ENCODE measurements at places on chromosomes 5 and 9.
A peak's percentile ranks its signal among the peaks of the same experiment; 100 is the strongest.

GRCh38 chr9:4152101-4152600 lies 147.7 kb downstream of the GLIS3 start:
- no peak for DNase-seq

GRCh38 chr9:131885144-131885609 lies 145.3 kb upstream of the RAPGEF1 start:
- DNase-seq, result peak; percentile 58

DNA sequence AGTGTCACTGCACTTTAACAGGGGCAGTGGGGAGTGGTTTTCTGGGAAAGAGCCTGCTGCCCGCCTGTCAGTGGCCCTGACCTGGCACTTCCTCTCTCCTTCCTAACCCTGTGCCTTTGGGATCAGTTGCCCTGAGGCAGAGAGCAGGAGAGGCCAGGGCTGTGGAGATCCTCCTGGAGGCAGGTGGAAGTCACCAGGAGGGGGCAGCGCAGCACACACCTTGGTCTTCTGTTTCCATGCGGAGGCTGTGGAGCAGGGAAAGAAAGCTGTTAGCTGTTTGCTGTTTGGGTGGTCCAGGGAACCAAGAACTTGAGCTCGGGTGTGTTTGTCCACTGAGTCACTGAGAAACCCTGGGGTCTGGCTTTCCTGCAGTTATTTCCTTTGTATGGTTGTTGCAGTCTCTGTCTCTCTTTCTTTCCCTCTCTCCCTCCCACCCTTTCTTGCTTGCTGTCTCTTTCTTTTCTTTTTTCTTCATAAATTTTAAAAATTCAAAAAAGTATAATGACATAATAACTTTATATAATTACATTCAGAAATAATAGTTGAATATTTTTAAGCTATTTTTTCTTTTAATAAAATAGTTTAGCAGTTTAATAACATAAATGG lies 28.1 kb downstream of the NTRK2 start:
- peak; percentile 77 for DNase-seq

- no peak for DNase-seq
Measured at GRCh38 chr5:10902145-10902544, 141.1 kb upstream of the DAP start.

- DNase-seq, result no peak
Measured at GRCh38 chr9:88363661-88364060, 24.6 kb upstream of the SPIN1 start.

GRCh38 chr5:107501965-107502675 lies 168.6 kb downstream of the EFNA5 start:
- DNase-seq, result peak; percentile 58

DNA sequence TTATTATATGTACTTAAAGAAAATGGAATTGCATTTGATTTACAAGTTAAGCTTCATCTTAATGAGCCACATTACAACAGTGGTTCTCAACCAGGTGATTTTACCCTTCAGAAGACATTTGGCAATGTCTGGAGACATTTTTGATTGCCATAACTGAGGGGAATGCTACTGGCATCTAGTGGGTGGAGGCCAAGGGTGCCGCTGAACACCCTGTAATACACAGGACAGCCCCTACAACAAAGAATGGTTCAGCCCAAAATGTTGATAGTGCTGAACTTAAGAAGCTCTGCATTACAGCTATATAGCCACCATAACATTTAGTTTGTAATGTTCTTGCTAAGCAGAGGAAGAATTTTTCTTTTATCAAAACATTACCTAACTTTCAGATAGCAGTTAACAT lies 103.1 kb downstream of the PAM start:
- DNase-seq, result no peak

- peak; percentile 8 for DNase-seq
Measured at GRCh38 chr9:73269430-73270101, 117.9 kb downstream of the ANXA1 start.

GRCh38 chr9:114307899-114308267 lies 15.0 kb upstream of the ORM1 start:
- DNase-seq, result no peak

GRCh38 chr9:123343443-123344191 lies 12.4 kb upstream of the CRB2 start:
- no peak for DNase-seq

DNA sequence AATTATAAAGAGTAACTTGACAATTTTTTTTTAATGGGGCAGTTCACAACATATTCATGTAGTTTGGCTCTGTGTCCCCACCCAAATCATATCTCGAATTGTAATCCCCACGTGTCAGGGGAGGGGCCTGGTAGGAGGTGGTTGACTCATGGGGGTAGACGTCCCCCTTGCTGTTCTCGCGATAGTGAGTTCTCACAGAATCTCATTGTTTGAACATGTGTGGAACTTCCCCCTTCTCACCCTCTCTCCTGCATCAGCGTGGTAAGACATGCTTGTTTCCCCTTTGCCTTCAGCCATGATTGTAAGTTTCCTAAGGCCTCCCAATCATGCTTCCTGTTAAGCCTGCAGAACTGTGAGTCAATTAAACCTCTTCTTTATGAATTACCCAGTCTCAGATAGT lies 40.7 kb downstream of the FBXW11 start:
- DNase-seq, result no peak

DNA sequence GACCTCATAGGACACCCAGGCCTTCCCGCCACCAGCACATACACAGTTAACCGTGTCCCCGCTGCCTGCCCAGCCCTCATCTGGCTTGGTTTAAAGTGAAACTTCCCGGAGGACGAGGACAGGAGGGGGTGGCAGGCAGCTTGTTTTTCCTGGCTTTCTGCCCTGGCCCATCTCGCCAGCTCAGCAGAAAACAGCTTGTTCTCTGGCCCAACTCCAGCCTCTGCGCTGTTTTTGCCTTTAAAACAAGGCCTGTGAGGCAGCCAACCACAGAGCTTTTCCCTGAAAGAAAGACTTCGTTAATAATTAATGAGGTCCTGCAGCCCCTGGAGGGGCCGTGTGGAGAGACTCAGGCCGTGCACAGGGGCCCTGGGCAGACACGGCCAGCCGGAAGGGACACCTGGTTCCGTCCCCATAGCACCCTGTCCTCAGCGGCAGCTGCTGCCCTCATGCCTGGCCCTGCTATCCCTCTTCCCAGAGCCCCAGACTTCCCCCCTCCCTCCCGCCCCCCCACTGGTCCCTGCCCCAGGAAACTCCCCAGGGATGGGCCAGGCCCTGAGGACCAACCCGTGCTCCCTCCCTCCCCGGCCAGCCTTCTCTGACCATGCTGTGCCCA lies 108.7 kb downstream of the RXRA start:
- peak; percentile 76 for DNase-seq

DNA sequence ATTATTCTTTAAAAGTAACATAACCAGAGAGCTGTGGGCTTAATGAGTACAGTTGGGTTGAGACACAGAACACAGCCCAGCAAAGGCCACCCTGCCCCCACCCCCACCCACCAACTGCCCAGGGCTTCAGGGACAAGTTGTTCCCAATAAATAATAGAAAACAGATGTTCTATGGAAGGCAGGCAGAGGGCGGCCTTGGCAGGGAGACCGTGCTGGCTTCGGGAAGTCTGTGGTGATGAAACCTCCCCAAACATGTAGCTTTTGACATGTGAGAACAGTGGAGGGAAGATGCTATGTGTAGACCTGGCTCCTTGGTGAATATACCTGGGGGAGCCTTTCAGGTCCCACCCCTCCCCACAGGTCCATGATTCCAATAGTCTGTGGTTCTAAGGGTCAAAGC lies 10.0 kb downstream of the TRAF1 start:
- no peak for DNase-seq

DNA sequence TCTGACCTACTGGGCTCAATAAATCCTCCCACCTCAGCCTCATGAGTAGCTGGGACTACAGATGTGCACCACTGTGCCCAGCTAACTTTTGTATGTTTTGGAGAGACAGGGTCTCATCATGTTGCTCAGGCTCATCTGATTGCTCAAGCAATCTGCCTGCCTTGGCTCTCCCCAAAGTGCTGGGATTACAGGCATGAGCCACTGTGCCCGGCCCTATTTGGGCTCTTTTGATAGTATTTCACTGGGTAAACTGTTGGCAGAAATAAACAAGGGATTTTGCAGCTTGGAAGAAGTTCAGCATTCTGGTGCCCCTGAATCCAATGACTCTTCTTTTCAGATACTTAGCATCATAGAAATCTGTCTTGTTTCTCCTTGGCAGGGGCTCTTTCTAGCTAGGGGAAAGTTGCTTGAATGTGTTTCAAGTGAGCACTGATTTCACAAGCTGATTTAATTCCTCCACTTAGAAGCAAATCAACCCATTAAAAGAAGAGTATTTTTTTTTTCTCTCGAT lies 146.8 kb downstream of the PAPPA start:
- DNase-seq, result no peak

DNA sequence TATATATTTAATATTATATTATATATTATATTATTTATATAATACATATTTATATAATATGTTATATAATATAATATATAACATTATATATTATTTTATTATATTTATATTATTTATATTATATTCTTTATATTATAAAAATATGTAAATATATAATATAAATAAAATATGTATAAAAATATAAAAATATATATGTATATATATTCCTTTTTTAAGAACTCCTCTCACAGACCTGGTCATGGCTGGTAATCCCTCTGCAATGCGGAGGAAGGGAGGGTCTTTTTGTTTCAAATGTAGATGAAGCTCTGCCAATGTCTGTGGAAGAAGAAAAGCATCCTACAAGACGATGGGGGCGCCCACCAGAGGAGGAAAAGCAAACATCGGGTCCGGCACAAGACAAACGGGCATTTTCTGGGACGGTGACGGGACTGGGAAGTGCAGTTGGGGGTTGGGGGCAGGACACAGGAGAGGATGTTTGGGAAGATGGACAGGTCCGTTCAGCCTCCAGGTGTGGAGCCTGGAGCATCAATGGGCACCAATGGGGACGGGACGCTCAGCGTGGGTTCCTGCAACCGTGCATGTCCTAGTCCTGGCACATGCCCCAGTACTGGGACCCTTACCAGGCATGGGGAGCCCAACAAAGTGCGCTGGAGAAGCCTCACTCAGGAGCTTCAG lies 194.0 kb downstream of the IRX1 start:
- no peak for DNase-seq

- no peak for DNase-seq
Measured at GRCh38 chr5:73865315-73865714, 239.3 kb downstream of the ARHGEF28 start.

GRCh38 chr5:56632199-56632598 lies 183.2 kb upstream of the MAP3K1 start:
- DNase-seq, result no peak

DNA sequence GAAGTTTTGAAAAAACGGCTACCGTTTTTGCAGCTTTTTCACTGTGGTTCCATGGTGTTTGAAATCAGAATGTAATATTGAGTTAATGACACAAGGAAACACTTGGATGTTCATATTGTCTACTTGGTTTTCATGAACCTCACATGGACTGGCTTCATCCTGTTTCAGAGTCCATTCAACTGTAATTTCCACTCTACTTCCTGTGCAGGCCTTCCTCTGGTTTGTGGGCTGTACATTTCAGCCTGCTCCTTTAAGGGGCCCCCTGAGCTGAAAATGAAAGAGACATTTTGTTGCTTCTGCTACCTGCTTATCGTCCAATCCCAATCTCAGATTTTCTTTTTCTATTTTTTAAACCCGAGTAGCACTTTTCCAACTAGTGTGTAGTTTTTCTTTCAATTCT lies 41.8 kb upstream of the CDKN2B start:
- no peak for DNase-seq

GRCh38 chr9:116992865-116993264 lies 305.8 kb downstream of the TRIM32 start:
- DNase-seq, result no peak

DNA sequence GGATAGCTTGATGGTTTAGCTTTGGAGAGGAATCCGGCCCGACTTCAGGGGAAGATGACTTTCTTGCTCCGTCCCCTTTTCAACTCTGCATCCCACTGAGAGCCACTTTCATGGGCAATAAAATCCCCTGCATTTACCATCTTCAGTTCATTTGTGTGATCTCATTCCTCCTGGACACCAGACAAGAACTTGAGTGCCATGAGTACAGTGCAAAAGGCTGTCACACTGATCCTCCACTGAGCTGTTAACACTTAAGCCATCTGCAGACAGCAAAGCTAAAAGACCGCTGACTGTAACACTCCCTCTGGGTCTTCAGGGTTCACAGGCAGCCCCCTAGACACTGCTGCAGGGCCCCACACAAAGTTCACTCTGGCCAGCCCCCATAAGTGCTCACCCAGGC lies 48.3 kb upstream of the TCERG1 start:
- DNase-seq, result no peak

DNA sequence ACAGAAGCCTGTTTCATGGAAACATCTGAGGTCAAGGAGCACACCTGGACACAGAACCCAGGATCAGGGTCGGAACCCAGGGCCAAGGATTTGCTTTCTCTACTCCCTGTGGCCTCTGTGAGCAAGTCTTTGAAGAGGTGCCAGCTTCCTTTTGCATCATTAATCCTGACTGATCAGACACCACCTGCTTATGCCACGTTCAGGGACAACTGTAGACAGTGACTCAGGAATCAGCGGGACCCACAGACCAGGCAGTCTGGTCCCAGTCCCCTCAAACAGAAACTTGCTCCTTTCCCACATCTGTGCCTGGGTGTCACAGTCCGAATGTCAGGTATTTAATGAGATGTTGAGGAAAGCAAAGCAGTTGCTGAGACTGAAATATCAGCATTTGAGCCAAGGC lies 154.8 kb downstream of the SGCD start:
- no peak for DNase-seq

- DNase-seq, result no peak
Measured at GRCh38 chr9:114317665-114318357, 5.1 kb upstream of the ORM1 start.

DNA sequence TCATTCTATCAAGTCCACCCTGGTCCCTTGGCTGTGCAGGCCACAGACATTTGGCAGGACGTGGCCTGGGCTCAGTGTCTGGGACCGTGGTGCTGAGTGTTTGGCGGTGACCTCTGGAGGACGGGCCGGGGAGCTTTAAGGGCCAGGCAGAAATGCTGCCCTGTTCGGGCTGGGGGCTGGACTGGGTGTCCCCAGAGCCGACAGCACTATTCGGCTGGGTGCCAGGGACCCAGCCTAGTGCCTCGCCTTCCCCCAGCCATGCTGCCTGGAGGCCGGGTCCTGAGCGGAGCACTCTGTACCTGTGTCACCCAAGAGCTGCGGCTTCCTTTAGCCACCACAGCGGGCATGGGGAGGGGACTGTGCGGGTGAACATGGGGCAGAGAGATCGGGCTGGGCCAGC lies 40.4 kb downstream of the COL5A1 start:
- DNase-seq, result no peak

GRCh38 chr5:133729800-133730199 lies 117.5 kb upstream of the FSTL4 start:
- no peak for DNase-seq

DNA sequence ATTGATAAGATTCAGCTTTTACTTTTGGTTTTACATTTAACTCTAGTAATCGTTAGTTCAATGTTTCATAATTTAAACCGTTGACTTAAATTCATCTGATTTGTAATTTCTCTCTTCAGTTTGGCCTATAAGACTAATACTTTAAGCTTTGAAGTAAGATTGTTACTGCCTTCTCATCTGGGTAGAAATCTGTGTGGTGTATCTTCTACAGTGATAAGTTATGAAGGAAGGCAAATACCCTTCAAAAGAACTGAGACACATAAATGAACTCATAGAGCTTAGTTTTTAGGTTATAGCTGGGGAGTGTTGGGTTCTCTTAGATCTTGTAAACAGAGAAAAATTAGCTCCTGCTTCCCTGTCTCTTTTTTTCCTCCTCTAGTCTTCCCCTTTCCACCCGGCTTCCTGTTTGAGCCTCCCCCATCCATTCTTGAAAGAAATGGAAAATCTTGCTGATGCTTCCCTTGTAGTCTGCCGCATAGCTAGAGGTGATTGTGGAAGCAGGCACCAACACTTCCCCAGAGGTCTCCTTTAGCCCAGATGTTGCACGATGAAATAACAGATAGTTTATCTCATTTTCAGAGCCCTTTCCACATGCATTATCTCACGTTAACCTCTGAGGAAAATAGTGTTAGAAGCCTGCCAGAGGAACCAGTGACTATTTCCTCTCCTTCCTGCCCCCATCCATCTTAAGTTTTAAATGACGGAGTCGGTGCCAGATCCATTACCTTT lies 2.0 kb upstream of the F2RL2 start:
- DNase-seq, result no peak
